ENCODE measurements at places on chromosomes 3 and 15. TPM values are rescaled to one million over a fixed set of nuclear protein-coding genes. Genes with fewer than 3 reads are reported as not detected.

Gene PLS1
- total RNA-seq = 0.33 TPM

Gene NDUFAF3
- 109 TPM for total RNA-seq

Gene CCDC54
- total RNA-seq = not detected

Gene ROBO1
- 67.2 TPM for total RNA-seq

Gene TRPC1
- 49.5 TPM for total RNA-seq

Gene P2RY14
- total RNA-seq = not detected

Gene DNAH1
- 5.0 TPM for total RNA-seq

Gene AGBL1
- total RNA-seq = not detected

Gene GOLGA8S
- total RNA-seq = 0.15 TPM
